ENCODE measurements at places on chromosomes 2 and 18.

GRCh38 chr2:3498783-3499394 lies 20.4 kb downstream of the ADI1 start:
- DNase-seq: no peak

- DNase-seq: no peak
These were observed 1079.8 kb upstream of the ZEB2 start for GRCh38 chr2:145599756-145600155.

GRCh38 chr18:46297124-46297523 lies 192.9 kb downstream of the HAUS1 start:
- DNase-seq: no peak

DNA sequence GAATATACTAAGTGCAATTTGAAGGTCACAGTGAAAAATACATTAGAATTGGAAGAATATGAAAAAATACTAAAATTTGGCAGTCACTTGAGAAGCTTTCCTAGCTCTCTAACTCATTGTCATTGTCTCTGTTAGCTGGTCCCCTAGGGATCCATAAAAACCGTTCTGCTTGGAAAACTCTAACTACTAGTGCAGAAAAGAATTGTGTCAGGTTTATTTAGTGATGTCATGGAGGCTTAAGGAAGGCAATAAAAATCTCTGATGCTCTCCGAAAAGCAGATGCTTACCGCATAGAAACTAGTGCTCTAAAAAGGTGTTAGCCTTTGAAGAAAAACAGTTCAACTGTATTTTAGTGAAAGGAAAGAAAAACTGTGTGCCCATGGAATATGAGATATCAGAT lies 150.1 kb upstream of the DLGAP1 start:
- no peak for DNase-seq

- no peak for DNase-seq
These were observed 70.0 kb downstream of the ANKRD44 start for GRCh38 chr2:197240421-197241041.

GRCh38 chr2:3667151-3667631 lies 9.2 kb downstream of the ALLC start:
- no peak for DNase-seq

- DNase-seq: no peak
These were observed 95.8 kb upstream of the DAPL1 start for GRCh38 chr2:158699323-158699722.

All from dorsolateral prefrontal cortex (tissue), 122 donors.